ENCODE measurements at places on chromosomes 11 and 22.

DNA sequence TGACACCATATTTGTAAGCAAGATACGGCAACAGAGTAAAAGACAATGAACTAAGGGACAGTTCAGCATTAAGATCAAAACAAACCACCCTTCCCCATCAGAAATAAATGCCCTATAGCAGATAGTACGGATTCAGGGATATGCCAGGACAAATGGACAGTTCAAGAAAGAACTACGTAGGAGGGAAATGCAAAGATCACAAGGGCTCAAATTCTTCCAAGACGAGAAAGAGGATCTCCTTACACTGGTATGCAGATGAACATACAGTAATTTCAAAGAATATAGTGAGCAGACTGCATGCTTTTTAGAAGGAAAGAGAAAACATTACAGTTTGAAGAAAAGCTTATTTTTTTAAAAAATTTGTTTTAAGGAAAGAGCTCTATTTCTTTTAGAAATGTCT lies 124.7 kb upstream of the APOA1 start:
- DNase-seq, result no peak

GRCh38 chr11:3971756-3972404 lies 116.4 kb downstream of the STIM1 start:
- no peak for DNase-seq

DNA sequence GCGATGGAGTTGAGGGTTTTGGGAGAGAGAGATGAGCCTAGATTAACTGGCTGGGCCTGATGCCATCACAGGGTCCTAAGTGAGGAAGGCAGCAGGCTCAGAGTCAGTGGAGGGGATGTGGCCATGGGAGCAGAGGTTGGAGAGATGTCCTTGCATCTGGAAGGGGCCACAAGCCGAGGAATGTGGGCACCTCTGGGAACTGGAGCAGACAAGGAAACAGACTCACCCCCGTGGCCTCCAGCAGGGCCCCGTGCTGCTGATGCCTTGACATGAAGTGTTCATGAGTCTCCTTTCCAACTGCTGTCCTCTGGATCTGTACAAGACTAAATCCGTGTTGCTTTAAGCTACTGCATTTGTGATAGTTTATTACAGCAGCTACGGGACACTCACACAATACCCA lies 49.2 kb downstream of the SHISAL1 start:
- DNase-seq, result no peak

- no peak for DNase-seq
Measured at GRCh38 chr11:41868606-41869005, 409.2 kb upstream of the LRRC4C start.

DNA sequence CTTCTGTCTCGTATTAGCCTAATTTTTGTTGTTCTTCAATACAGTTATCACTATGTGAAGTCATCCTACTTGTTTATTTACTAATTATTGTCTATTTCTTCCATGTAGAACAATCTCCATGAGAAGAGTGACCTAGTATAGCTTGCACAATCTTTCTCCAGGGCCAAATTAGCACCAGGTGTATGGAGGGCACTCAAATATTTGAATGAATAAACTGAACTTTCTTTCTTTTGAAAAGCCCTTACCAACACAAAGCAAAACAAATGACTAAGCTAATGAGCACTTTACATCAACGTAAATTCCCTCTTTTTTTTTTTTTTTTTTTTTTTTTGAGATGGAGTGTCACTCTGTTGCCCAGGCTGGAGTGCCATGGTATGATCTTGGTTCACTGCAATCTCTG lies 34.2 kb downstream of the ABTB2 start:
- DNase-seq, result no peak

DNA sequence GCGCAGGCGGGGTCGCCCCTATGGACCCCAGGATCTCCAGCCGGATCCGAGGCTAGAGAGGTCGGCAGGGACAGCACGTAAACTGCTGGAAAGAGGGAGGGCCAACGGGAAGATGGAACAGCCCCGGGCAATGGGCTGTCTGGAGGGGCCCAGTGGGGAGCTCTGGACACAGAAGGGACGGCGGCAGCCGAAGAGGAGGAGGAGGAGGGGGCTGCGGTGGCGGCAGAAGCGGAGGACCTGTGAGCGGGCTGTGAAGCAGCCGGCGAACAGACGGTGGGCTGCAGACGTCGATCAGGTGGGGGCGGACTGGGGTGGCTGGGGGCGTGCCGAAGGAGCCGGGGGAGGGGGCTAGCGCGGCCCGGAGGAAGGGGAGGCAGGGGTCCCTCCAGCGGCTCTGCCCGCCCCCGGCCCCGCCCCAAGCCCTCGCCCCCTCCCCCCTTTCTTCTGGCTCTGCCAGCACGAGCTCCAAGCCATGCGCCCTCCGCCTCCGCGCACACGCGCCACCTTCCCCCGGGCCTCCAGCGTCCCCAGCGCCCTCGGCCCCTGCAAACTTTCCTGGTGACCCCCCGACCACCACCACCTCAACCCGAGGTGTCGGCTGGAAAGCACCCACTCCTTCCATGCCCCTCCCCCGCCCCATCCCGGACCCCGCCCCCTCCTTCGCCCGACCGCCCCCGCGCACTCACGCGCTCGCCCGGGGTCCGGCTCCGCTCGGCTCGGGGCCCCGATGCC lies 432 bp downstream of the TNKS1BP1 start:
- DNase-seq, result no peak

DNA sequence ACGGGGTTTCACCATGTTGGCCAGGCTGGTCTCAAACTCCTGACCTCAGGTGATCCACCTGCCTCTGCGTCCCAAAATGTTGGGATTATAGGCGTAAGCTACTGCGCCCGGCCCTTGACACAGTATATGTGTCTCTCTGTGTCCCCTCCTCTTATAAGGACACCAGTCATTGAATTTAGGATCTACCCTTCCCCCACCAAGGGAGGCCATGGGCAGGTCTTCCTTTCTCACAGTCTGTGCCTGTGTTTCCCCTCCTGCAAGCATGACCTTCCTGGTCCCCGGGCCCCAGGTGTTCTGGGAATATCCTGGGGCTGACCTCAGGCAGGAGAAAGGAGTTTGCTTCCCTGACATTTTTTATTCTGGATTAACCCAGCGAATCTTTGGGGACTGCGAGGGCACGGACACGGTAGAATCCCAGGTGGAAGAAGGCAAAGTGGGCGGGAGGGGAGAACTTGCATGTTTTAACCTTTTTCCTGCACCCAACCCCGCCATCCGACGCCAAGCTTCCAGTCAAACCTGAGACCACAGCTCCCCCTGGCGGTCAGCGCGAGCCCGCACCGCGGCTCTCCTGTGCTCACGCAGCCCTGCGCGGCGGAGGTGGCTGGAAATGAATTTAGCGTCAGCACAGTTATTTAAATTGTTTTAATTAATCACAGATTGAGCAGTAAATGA lies 42.1 kb upstream of the ISX start:
- no peak for DNase-seq

- DNase-seq, result no peak
Measured at GRCh38 chr11:44418456-44418830, 108.5 kb upstream of the ALX4 start.

DNA sequence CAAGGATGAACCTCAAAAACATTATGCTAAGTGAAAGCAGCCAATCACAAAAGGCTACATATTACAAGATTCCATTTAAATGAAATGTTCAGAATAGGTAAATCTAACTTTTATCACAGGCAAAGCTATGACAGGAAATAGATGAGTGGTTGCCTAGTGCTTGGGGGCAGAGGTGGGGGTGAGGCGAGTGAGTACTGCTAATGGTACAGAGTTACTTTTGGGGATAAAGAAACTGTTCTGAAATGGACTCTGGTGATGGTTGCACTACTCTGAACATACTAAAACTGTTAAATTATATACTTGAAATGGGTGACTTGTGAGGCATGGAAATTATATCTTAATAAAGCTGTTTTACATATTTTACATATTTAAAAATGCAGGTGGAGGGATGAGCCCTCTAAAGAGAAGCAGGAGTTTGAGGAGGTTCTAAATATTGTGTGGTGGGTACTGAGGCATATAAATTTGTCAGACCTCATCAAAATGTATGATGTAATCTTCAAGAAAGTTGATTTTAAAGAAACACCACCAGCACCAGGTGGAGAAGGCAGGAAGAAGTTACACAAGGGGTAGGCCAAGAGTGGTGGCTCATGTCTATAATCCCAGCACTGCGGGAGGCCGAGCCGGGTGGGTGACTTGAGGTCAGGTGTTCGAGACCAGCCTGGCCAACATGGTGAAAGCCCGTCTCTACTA lies 3.6 kb downstream of the SLC43A1 start:
- no peak for DNase-seq

DNA sequence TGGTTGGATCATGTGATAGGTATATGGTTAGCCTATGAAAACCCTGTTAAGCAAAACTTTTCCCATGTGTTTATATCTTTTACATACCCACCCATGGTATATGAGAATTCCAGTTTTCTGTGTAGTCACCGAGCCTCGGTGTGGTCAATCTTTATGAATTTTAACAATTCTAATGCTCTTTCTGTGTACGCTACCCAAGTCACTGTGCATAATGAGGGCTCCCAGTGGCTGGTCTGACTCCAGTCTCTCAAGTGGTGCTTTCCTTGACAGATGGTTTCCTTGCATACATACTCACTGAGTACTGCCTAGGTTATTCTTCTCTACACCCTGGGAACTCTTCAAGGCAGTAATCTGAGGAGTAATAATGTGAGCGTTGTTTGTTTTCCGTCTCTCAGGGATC lies 17.6 kb downstream of the MUC15 start:
- DNase-seq, result no peak

DNA sequence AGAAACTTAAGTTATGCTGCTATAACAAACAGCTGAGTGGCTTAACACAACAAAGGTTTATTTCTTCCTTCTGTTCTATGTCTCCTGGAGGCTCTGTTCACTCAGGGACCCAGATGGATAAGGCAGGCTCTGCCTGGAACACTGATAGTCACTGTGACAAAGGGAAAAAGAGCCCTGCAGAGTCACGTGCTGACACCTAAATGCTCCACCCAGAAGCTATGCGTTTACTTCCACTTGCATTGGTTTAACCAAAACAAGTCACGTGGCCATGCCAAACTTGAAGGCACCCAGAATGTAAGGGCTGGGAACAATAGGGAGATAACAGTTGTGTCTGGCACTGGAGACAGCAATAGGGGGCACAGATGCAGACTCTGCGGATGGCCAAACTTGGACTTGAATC lies 3.4 kb upstream of the MS4A15 start:
- DNase-seq, result no peak

DNA sequence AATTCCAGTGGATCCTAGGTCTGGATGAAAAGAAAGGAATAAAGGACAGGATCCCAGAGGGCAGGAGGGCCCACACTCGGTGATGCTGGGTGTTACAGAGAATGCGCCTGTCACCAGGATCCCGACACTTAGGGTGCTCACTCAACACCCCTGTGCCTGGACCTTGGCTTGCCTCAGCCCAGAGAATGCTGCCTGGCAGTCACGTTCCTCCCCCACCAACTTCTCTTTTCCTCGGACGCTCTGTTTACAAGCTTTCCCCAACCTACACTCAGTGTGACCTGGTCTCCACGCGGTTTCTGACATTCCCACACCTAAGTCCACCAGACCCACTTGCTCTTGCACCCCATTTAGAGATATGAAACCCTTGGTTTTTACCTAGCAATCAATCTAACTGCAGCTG lies 38.0 kb upstream of the ETS1 start:
- DNase-seq, result no peak

- DNase-seq, result no peak
Measured at GRCh38 chr22:30423301-30423958, 2.1 kb upstream of the MTFP1 start.

DNA sequence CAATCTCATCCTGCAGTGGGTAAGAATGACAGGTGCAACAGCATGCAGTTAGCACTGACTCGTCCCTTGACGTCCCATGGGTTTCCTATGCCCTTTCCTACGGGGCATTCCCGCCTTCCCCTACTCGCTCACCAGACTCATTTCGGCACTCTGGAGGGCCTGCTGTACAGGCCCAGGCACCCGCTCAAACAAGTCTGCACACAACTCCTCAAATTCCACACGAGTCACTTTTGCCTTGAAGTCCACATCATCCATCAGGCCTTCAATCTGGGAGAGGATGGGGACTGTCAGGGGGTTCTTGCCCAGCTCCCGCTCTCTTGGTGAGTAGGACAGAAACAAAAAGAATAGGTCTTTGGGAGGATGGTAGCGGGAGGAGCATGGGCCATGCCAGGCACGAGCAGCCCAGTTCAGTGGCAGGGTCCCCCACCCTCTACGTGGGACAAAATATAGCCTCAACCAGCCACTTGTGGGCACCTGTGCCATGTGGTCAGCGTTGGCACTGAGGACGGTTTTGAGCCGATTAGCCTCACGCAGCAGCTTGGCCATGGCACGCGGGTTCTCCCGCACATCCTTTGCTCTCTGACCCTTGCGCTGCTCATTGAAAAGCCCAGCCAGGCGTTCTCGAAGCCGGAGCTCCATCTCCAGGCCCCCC lies 4.7 kb downstream of the HYOU1 start:
- no peak for DNase-seq

DNA sequence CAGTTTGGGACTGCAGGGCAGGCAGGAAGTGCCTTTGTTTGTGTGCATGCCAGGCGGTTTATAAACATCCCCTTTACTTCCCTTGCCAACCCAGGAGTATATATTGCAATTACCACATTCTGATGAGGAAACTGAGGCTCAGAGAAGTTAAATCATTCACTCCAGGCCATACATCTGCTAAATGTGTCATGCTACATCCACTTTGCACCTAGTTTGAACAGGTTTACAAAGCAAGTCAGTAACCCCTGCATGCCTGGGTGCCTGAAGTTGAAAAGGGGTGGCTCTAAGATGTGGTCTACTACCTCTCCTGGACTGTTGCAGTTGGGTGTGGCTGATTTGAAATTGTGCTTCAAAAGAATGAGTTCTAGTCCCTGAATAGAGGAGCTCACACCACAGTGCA lies 23.6 kb downstream of the FLI1 start:
- DNase-seq, result no peak

GRCh38 chr22:50318698-50319411 lies 8.0 kb downstream of the DENND6B start:
- no peak for DNase-seq

GRCh38 chr11:28965819-28966218 lies 857.6 kb downstream of the METTL15 start:
- DNase-seq, result no peak

DNA sequence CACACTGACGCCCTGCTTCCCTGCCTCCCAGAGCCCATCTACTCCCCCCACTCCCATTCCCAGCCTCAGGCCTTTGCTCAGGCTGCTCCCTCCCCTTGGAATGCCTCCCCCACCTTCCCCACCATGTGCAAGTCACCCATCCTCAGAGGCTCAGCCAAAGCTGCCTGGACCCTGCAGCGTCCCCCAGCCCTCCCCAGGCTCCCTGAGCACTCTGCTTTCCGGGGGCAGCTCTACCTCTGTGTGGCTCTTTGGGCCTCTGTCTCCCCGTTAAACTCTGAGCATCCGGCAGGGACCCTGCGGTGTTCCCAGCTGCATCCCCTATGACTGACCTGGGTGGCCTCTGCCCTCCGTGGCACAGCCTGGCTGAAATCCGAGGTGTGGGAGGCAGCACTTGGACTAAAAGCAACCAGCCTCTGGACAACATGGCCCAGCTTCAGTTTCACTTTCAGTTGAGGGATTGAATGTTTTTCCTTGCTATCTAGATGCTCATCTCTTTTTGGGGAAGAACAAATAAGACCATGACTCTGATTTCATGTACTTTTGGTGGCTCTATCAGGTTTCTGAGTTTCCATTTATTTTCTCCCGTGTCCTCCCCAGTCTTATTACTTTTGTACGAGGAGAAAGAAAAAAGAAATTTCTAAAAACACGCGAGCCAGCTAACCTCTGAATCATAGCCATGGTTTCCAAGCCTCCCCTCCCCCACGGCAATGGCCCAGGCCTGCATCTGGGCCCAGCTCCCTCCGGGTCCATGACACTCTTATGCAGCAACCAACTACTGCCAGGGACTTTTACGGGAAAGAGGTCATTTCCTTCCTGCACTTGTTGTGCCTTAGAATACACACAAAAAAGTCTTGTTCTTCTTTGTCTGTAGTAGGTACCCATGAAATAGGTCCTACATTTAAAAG lies 3.8 kb downstream of the APOL3 start:
- DNase-seq, result no peak

- no peak for DNase-seq
Measured at GRCh38 chr11:112396076-112396475, 135.4 kb upstream of the PLET1 start.
